AG08395 (cell line): ENCODE measurements at places on chromosomes 6 and 20.

GRCh38 chr6:151232899-151233298 lies 6.9 kb upstream of the AKAP12 start:
- DNase-seq, result no peak

DNA sequence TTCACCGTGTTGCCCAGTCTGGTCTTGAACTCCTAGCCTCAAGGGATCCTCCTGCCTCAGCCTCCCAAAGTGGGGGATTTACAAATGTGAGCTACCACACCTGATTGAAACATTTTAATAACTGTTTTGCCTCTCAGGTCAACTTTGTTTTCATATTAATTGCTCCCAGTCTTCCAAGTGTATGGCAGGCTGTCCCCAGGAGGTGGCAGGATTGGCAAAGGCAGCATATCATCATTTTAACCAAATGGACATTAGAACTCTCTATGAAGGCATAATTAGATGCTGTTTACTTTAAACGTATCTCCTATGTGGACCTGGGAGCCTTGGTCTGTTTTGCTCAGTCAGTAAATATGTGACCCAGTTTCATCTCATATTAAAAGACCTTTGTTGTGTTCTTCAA lies 59.2 kb upstream of the CSE1L start:
- peak; percentile 7 for DNase-seq

DNA sequence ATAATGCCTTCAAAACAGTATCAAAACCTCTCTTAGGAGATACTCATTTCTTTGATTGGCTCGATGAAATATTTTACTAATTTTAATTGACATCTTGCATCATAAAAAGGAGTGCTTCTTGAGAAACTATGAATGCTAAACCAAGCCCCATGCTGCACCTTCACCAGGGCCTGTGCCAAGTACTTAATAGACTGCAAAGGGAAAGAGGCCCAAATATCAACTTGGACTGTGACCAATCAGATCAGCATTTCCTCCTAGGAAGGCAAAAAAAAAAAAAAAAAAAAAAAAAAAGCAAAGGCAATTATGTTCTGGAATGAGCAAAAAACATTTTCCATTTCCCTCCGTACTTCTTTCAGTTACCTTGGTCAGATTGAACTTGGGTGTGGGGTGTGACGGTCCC lies 253.0 kb upstream of the SOX4 start:
- no peak for DNase-seq

- no peak for DNase-seq
Measured at GRCh38 chr6:144548536-144548935, 263.4 kb downstream of the UTRN start.

- DNase-seq, result peak; percentile 32
Measured at GRCh38 chr6:170439366-170440361, 113.4 kb downstream of the PSMB1 start.

GRCh38 chr6:44731485-44732095 lies 344.1 kb downstream of the CDC5L start:
- no peak for DNase-seq

- DNase-seq, result peak; percentile 78
Measured at GRCh38 chr20:47205577-47206123, 150.8 kb downstream of the ZMYND8 start.
